ENCODE measurements at places on chromosomes 6 and 20.

DNA sequence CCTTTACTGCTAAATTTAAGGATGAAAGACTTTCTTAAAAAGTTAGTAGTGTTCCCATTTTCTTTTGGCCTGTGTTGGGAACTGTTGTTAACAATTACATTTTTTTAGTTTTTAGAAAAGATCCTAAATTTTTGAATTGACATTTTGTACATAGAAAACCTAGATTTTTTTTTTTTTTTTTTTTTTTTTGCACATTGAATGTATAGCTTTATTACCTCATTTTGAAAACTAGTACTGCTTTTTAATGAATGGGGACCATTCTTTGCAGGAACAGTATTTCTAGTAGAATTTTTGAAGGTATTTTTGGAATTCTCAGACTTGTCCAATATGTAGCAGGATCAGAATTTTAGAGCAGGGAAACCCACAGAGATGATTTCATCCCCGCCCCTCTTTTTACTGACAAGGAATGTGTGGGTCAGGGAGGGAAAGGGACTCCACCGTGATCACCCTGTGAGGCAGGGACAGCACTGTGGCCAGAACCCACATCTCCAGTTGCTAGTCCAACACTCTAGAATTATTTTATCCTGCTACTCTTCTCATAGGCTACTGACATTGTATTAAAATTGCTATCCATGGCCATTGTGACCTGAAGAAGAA, 154.4 kb upstream of the SUPT3H start:
- DNase-seq: no peak

DNA sequence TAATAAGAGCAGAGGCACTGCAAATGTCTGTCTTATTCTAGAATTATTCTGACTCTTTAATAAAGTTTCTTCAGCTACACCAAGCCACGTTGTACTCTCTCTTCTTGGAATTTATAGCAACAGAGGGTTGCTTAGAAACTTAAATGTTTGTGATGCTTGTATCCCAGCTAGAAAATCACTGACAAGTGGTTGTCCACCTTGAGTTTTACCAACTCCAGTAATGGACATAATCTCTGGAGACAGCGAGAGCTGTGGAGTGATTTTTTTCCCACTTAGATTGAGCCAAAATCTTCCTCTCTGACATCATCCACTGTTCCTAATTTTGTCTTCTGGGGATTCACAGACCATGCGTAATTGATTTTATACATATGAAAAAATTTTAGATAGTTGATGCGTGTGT, 8.0 kb downstream of the ECT2L start:
- no peak for DNase-seq

DNA sequence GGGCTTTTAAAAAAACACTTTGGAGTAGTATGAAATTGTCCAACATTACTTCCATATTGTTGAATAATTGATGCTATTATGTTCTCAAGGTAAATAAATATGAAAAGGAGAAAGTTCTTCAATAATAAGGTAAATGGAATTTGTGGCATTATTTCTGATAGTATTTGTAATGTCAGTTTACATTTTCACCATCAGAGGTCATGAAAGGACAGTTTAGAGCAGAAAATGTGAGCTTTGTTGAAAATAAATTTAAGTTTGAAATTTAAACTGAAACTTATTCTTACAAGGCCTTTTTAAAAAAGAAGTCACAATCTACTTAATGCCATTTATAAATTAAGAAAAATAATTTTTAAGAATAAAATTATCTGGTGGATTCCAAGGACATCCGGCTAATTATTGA, 15.8 kb upstream of the CEP162 start:
- no peak for DNase-seq

DNA sequence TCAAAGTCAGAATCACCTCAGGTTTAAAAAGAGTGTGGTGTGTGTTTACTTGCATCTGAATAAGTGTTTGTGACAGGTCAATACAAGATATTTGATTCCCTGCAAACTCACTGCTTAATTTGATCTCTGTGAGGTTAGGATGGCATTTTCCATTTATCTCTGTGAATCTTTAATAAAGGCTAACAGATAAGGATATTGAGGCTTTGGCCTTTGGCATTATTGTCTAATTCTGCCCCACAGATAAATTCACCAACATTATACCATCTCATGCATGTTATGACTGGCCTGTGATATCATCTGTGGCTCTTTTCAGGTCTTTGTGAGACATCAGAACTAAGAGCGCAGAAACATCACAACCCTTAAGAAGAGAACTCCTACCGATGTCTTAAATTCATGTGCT, 84.7 kb downstream of the TRMT6 start:
- DNase-seq: no peak

- no peak for DNase-seq
These were observed 115.7 kb downstream of the CD109 start for GRCh38 chr6:73811706-73812105.

DNA sequence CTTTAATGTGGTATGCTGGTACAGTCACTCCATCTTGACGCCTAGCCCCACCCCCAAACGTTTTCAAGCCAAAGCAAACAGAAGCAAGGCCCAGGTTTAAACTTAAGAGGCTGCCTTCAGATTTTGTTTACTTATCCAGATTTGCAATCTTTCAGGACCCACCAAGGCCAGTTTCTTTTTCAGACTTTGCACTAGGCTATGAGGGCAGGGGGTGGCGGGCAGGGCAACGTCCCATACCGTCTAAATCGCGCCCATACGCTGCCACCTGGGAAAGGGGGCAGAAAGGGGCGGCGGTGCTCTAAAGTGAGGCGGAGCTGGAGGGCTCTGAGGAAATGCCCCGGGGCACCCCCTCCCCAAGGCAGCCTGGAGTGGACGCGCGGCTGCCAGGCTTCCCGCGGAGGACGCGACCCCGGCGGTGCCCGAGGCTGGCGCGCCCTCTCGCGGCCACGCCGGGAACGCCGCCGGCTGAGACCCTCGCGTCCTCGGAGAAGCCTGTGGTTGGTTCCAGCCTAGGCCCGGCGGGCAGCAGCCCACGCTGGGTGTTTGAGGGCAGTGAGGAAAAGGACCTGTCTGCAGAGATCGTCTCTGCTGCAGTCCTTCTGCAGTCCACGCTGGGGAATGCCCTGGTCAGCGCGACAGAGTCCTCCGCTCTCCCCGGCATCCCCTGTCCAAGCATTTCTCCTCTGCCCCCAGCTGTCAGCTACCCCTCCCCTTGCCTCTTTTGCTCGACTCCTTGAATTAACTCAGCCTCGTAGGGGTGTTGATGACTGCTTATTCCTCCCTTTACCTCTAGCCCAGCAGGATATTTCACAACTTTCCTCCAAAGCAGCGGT, 129.2 kb upstream of the PRND start:
- DNase-seq: peak; percentile 39

DNA sequence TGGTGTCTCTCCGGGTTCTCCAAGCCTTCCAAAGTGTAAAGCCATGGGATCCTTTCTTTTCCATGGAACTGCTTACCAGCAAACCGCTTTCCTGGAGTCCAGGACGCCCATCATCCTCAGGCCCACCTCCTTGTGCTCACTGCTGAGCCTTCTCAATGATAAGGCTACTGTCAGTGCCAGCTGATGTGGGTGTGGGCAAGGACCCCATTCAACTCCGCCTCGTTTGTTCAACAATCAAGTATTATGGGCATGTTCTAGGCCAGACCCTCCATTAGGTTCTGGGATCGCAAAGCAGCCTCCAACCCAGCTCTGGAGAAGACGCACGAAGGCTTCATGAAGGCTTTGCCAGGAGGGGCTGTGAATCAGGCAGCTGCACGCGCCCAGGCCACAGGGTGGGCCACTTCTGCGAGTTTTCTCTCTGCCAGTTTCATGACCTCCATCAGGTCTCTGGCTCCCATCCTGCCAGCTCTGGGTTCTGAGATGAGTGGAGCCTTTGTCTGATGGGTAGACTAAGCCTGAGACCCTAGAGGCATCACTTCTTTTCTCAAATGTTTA, 177.1 kb downstream of the MRPL14 start:
- DNase-seq: no peak

- peak; percentile 22 for DNase-seq
These were observed 765 bp downstream of the IRAK1BP1 start for GRCh38 chr6:78868116-78868515.

- DNase-seq: no peak
These were observed 756 bp downstream of the MOXD1 start for GRCh38 chr6:132400555-132400882.

DNA sequence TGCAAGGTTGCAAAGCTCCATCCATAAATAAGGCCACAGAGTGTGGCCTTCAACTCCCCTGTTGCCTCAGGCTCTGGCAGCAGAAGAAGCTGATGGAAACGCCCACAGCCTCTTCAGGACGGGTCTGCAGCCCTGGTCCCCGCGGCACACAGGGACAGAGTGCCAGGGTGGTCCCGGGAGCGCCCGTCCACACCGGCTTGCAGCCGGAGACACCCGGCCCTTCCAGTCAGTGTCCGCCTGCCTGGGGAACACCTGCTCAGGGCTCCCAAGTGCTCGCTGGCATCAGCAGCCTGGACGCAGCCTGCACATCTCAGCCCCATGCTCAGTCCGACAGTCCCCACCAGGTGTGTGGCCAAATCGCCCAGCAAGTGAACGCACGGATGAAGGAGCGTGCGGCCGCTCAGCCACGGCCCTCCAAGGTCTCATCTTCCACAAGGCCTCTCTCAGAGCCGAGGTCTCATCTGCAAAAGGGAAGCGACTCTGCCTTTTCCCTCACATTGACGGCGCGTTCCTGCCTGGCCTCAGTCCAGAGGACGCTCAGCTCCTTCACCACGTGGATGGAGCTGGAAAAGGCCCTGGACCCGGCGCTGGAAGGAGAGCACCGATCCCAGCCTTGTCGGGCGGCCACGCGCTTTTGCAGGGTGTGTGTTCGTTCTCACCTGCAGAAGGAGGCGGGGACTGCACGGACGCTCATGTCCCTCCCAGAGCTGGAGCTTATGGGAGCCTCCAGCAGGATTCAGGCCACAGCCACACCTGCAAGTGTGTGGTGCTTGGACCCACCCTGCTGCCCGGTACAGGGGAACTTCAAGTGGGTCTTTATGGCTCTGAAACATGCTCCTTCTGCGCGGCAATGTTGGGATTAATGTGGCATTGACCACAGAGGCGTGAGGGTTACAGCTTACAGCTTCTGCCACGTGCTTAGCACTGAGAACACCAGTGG, 180.4 kb downstream of the DLL1 start:
- DNase-seq: no peak

DNA sequence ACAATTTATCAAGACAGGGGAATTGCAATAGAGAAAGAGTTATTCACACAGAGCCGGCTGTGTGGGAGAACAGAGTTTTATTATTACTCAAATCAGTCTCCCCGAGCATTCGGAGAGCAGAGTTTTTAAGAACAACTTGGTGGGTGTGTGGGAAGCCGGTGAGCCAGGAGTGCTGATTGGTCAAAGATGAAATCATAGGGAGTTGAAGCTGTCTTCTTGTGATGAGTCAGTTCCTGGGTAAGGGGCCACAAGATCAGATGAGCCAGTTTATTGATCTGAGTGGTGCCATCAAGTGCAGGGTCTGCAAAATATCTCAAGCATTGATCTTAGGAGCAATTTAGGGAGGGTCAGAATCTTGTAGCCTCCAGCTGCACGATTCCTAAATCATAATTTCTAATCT, 50.0 kb upstream of the ECI2 start:
- DNase-seq: no peak

DNA sequence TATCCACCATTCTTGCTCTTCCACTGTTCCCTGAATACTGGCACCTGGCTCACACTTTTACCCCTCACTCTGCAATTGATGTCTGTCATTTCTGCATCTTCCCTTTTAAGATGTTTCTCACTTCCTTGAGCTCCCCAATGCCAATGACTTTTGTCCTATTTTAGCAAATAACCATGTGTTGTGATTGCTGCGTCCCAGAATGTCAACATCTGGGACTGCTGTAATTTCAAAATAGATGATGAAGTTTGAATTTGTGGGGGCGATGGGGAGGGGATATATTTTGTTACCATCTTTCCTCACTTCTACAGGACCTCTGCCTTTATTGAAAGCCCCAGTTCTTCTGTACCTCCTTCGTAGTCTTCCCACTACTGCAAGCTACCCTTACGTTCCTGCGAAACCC, 40.0 kb upstream of the ADGRF5 start:
- DNase-seq: no peak

- DNase-seq: peak; percentile 25
These were observed at the start of gene NOL4L for GRCh38 chr20:32585011-32585585. Gene NOL4L, minus strand, starts transcription at chr20:32585333. Its CDS starts 443 bp downstream, at chr20:32584890.

DNA sequence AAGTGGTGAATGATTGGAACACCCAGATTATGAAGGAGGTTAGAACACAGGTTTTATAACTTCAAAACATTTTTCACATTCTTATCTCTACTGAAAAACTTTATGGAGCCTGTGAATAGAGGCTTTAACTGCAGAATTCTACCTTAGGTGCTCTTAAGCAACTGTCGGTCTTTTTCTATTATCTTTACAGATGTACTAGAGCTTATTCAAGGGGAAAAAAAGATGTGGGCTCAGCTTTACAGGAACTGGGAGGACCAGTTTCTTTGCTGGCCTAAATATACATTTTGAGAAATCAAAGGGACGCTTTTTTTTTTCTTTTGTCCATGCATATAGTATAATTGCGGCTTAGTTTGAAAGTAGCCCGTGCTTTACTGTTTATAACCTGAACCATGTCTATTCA, 58.9 kb downstream of the UST start:
- no peak for DNase-seq

- no peak for DNase-seq
These were observed 104.8 kb upstream of the ZNF217 start for GRCh38 chr20:53698371-53698978.

- no peak for DNase-seq
These were observed 29.4 kb downstream of the PPP1R16B start for GRCh38 chr20:38834868-38835267.

DNA sequence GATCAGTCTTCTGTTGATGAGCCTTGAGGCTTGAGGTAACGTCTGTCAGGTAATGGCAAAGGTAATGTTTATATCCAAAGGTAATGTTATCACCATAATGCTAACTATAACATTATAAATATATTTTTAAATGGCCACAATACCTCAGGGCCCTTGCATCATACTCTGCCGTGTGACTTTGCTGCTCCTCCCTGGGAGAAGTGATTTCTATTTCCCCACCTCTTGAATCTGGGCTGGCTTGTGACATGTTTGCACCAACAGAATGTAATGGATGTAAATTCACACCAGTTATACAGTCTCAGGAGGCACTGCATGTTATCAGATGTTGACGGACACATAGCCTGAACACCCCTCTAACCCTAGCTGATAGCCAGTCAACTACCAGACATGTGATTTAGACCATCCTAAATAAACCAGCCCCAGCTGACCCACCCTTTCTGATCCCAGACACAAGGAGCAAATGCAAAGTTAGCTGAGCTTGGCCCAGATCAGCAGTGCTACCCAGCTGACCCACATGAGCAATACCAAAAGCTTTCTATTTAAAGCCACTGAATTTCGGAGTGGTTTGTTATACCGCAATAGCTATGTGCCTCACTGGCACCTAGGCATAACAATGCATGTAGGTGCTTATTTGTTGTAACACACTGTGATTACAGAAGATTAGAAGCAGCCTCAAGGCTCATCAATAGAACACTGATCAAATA, 93.8 kb upstream of the SIRPA start:
- no peak for DNase-seq

GRCh38 chr6:104639668-104640067, 220.1 kb downstream of the HACE1 start:
- DNase-seq: no peak

DNA sequence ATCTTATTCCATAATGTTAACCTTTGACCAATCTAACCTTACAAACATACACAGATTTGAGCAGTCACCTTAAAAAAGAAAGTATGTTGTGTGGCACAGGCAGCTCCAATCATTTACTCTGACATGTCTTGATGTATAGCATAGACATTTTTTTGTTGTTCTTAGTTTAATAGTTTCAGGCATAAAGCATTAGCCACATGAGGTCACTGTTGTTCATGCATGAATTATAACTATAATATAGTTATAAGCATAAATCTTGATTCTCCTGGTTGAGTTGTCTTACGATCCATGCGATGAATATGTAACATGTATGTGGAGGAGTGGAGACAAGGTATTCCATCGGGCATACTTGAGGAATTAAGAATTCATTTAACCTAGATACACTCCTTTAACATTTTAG, 26.1 kb upstream of the NKAIN2 start:
- DNase-seq: no peak

Measured in kidney tubule cell (primary cell).